Stimulated activated CD8-positive, alpha-beta memory T cell treated with anti-CD3 and anti-CD28 coated beads, Interleukin-15, amount 100 ng/mL, for 48 hours (primary cell): ENCODE measurements at places on chromosomes 12 and 14.

- DNase-seq = no peak
Measured at GRCh38 chr14:78316786-78317185, 146.6 kb downstream of the NRXN3 start.

DNA sequence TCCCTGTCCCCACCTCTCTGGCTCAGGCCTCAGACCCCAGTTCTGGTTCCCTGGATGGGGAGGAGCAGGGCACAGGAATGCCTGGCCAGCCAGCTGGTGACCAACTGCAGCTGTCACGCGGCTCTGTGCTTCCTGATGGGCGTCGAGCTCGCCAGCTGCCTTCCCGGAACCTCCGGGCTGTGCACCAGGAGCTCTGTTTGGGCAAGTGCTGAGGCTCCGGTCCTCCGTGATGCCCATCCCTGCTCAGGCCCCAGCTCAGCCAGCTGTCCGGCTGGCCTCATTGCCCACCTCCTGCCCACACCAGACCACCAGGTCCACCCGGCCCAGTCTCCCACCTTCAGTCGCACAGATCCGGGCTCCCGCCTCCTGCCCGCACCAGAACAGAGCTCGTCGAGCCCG is 4.8 kb downstream of the IFFO1 start:
- no peak for DNase-seq

GRCh38 chr14:69699748-69700303 is 67.1 kb upstream of the SRSF5 start:
- no peak for DNase-seq

GRCh38 chr12:52146822-52147366 is 44.9 kb downstream of the KRT80 start:
- DNase-seq = no peak

- no peak for DNase-seq
Measured at GRCh38 chr12:52634266-52635056, 16.1 kb upstream of the KRT73 start.

- DNase-seq = no peak
Measured at GRCh38 chr14:103533999-103534575, 5.1 kb downstream of the TRMT61A start.

- no peak for DNase-seq
Measured at GRCh38 chr14:75660238-75660629, 442 bp downstream of the ERG28 start.

- DNase-seq = no peak
Measured at GRCh38 chr12:105020241-105020962, 34.3 kb downstream of the NOPCHAP1 start.

DNA sequence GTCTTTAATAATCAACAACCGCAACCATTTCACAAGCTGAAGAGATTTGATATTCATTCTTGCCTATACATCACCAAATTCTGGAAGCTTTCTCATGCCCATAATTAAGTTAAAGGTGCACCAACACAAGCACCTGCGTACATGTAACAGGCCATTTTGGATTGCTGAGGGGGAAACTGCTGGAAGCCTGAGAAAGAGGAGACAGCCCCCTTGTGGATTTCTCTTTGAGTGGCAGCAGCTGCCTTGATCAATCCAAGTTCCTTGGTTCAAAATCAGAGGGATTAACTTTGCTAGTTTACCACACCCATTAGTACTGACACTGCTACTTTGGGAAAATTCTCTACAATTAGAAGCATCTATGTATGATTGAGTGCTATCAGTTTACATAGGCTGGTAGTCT is 321.1 kb downstream of the NOVA1 start:
- no peak for DNase-seq

GRCh38 chr14:47595552-47595951 is 79.9 kb downstream of the MDGA2 start:
- DNase-seq = no peak

GRCh38 chr14:90695997-90696660 is 120.1 kb downstream of the TTC7B start:
- DNase-seq = no peak

DNA sequence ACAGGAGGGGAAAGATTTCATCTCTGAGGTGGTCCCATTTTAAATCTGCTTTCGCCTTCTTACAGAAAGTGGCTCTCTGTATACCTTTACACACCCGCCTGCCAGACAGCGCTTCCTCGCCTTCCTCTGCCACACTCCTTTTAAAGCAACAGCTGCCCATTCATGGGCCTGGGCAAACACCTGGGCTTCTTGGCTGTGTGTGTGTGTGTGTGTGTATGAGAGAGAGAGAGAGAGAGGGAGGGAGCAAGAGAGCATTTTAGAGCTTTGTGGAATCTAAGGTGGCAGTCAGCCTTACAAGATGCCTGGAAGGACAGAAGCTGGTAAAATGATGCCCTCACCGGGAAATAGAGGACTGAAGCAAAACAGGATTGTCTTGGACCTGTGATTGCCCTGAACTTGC is 20.0 kb downstream of the PTHLH start:
- no peak for DNase-seq

DNA sequence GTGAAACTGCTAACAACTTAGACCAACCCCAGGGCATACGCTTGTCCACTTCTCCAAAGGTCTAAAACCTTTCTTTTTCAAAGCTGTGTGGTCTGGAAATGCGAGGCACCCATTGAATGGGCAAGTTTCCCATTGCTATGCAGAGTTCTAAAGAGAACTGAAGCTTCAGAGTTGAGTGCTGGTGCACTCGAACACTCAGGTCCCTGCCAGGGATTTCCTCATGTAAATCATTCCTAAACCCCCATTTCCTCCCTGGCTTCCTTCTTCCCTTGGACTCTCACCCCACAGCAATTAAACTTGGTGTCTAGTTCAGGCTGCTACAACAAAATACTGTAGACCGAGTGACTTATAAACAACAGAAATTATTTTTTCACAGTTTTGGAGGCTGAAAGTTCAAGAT is 2.2 kb upstream of the PXN start:
- DNase-seq = no peak

- DNase-seq = peak; percentile 90
Measured at GRCh38 chr12:54280468-54281260, at the start of gene HNRNPA1. TSS of gene HNRNPA1 (plus strand) at chr12:54280726. CDS start at chr12:54280808, 82 bp downstream.

DNA sequence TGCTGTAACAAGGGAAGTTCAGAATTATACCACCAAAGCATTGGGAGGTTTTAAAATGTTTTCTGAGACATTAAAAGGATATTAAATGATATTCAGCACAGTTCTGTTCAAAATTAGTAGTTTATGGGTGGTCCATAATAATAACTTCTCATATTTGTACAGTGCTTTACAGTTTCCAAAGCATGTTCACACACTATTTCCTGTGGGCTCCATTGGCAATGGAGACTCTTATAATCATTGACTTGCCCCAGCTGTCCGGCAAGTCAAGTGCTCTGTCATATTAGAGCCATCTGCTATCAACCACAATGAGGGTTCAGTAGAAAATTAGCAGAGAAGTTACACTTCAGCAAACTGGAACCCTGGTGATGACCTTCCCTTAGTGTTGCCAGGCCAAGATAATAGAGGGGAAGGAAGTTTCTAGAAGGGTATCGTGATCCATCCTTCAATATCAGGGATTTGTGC is 526.6 kb upstream of the CCDC196 start:
- no peak for DNase-seq

- no peak for DNase-seq
Measured at GRCh38 chr12:106953352-106954250, 2.1 kb upstream of the TMEM263 start.

GRCh38 chr12:12612358-12612757 is 682 bp downstream of the CREBL2 start:
- DNase-seq = no peak

GRCh38 chr12:52944683-52945388 is 4.1 kb upstream of the KRT18 start:
- no peak for DNase-seq

DNA sequence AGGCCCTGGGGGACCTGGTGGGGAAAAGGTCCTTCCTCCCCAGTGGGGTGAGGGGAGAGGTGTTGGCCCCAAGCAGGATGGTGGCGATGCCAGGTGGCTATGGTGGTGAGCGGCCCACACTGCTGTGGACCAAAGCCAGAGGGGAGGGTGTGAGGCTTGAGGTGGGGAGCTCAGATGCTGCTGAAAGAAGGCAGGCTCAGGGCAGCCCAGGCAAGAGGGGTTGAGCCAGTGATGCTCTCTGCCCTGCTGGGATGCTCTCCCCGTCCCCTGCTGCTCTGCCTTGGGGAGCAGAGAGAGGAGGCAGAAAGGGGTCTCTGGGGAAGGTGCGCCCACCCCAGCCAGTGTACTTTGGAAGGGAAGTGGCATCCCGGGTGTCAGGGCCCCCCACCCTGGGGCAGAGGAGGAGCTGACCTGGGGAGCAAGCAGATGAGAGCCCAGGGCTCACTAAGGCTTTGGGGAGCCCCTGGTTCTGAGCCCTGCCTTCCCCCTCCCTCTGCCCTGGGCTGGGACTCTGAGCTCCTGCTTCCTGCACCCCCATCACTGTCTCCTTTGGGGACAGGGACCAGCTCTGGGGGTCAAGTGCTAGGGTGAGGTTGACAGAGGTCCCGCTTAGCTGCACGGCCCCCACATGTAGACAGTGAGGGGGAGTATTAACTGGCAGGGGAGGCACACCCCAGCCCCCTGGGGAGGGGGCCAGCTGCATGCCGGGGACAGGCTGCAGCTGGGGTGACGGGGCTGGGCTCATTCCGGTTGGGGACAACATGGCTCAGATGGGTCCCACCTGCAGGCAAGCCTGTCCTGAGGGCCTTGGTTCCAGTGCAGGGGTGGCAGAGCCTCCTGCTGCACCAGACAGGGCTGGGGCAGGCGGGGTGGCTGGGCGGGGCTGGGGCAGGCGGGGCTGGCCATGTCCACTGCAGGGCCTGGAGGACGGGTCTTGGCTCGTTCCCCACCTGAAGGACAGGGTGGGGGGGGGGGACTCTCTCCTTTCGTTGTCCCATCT is 124.4 kb downstream of the KIF26A start:
- DNase-seq = no peak

GRCh38 chr12:102964872-102965271 is 7.4 kb downstream of the ASCL1 start:
- DNase-seq = no peak

DNA sequence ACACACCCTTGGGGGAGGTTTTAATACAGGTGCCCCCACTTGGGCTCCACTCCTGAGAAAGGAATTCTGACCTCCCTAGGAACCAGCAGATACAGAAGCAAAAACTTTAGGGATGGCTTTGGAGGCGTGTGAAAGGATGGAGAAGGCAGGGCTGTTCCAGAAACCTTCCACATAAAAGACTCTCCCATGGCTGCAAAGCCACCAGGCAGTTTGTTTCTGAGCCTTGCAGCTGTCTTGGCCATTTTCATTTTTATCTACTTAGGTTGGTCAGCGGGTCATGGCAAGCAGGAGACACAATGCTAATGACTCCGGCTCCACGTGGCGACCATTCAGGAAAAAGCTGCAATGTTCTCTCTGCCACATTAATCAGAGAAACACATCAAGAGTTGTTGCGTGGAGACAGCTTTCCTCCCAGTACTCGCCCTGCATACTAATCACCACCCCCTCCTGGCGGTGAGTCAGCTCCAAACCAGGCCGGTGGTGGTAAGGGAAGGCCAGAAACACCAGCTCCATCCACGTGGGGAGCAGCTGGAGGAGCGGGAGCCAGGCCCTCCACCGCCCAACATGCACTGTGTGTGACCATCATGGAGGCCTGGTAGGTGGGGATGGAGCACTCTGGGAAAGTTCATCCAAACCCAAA is 30.9 kb upstream of the IRF2BPL start:
- no peak for DNase-seq

GRCh38 chr14:103762036-103762435 is 46.4 kb downstream of the ZFYVE21 start:
- DNase-seq = no peak

- DNase-seq = no peak
Measured at GRCh38 chr12:46550266-46550879, 177.8 kb upstream of the SLC38A2 start.

DNA sequence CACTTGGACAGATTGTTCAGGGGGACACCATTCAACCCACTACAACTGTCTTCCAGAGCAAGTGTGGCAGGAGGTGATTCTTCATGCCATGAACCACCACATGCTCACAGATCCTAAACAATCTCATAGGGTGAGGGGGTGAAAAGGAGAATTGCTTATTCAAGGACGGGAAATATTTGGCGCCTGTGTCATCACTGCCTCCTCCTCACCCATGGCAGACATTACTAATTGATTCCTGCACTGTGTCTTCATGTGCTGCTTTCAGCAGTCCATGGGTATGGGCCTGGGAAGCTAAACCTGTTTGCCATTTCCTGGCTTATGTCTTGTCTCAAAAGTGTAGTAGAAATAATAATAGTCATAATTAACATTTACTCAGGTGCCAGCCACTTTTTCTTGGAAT is 31.3 kb downstream of the MMAB start:
- DNase-seq = no peak

DNA sequence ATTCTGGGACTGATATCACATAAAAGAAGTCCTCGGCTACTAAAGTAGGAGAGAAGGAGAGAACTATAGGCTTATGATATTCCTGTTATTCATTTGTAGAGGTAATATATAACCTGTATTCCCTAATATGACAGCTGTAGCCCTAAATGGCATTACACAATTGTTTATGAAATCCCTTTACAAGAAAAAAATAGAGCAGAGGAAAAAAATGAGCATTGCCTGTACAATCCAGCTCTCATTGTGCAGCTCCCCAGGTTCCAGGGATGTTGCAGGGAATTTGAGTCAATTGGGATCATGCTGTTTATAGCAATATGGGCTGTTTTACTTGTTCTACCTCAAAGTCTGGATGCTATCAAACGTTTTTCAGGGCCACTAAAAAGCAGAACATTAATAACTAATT is 173.1 kb downstream of the APAF1 start:
- no peak for DNase-seq

DNA sequence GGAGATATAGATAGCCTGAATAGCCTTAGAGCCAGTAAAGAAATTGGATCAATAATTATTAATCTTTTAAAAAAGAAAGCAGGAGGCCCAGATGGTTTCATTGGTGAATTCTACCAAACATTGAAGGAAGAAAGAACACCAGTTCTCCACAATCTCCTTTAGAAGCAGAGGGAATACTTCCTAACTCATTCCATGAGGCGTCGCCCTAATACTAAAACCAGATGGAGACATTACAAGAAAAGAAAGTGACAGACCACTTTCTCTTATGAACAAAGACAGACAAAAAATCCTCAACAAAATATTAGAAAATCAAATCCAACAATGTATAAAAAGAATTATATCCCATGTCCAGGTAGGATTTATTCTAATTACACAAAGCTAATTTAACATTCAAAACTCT is 362.6 kb downstream of the BCAT1 start:
- DNase-seq = no peak

- no peak for DNase-seq
Measured at GRCh38 chr12:42094277-42094676, 50.4 kb downstream of the GXYLT1 start.
